Lung (tissue), 17 donors: ENCODE measurements at places on chromosomes 4 and X. TPM values are rescaled to one million over a fixed set of nuclear protein-coding genes. Genes with fewer than 3 reads are reported as not detected.

ABCB7 gene
- total RNA-seq: 20.0 TPM

EGFL6 gene
- total RNA-seq: 6.3 TPM

GRCh38 chr4:98583265-98583664 is 75.1 kb downstream of the TSPAN5 start:
- H3K27ac ChIP-seq: no peak overlapping the region
- no peaks in the 10 kb centered on the region for H3K36me3 ChIP-seq
- H3K4me3 ChIP-seq: no peak overlapping the region
- no peak for DNase-seq
- no peaks in the 10 kb centered on the region for H3K27me3 ChIP-seq

- no peak overlapping the region for H3K27ac ChIP-seq
- H3K4me3 ChIP-seq: no peak overlapping the region
- no peaks in the 10 kb centered on the region for H3K36me3 ChIP-seq
- peaks cover 9% of the 10 kb centered on the region for H3K27me3 ChIP-seq
- no peak for DNase-seq
Observed at GRCh38 chrX:39532761-39533160, 565.0 kb downstream of the BCOR start.

GRCh38 chr4:39415678-39416283 is 9.1 kb downstream of the KLB start:
- no peaks in the 10 kb centered on the region for H3K4me1 ChIP-seq
- no peak overlapping the region for H3K27ac ChIP-seq
- H3K4me3 ChIP-seq: no peak overlapping the region
- H3K36me3 ChIP-seq: no peaks in the 10 kb centered on the region
- H3K27me3 ChIP-seq: no peaks in the 10 kb centered on the region

- no peak overlapping the region for H3K4me3 ChIP-seq
- no peaks in the 10 kb centered on the region for H3K27me3 ChIP-seq
- H3K36me3 ChIP-seq: no peaks in the 10 kb centered on the region
- no peaks in the 10 kb centered on the region for H3K4me1 ChIP-seq
Observed at GRCh38 chr4:76563454-76564122, 128.6 kb downstream of the SHROOM3 start.
